ENCODE measurements at places on chromosomes 1 and 21.
A peak's percentile ranks its signal among the peaks of the same experiment; 100 is the strongest.

DNA sequence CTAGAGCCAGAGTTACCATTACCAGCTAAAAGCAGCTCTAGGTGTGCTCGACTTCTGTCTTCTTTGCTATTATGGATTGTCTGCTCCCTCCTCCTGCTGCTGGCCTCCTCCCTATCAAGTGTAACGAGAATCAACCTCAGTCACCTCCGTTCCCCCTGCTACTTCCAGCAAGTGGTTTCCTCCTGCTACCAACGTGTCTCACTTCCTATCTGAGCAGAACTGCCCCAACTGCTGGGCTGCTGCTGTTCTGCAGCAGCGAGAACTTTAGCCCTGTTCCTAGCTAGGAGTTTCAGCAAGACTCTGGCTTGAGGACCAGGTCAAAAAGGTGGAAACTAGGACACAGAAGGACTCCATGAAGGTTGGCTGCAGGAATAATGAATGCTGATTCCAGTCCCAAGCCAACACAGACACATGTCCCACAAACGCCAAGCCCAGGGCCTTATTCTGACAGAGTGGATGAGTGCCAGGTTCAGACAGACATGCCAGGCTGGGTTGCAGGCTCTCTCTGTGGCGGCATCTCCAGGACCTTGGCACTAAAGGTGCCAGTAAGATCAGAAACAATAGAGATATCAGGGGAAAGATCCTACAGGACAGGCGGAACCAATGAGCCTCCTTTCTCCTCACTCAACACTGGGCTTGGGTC, 46.9 kb downstream of the CD34 start:
- no peak for DNase-seq

GRCh38 chr21:46621457-46622182, 13.9 kb upstream of the PRMT2 start:
- DNase-seq = no peak

DNA sequence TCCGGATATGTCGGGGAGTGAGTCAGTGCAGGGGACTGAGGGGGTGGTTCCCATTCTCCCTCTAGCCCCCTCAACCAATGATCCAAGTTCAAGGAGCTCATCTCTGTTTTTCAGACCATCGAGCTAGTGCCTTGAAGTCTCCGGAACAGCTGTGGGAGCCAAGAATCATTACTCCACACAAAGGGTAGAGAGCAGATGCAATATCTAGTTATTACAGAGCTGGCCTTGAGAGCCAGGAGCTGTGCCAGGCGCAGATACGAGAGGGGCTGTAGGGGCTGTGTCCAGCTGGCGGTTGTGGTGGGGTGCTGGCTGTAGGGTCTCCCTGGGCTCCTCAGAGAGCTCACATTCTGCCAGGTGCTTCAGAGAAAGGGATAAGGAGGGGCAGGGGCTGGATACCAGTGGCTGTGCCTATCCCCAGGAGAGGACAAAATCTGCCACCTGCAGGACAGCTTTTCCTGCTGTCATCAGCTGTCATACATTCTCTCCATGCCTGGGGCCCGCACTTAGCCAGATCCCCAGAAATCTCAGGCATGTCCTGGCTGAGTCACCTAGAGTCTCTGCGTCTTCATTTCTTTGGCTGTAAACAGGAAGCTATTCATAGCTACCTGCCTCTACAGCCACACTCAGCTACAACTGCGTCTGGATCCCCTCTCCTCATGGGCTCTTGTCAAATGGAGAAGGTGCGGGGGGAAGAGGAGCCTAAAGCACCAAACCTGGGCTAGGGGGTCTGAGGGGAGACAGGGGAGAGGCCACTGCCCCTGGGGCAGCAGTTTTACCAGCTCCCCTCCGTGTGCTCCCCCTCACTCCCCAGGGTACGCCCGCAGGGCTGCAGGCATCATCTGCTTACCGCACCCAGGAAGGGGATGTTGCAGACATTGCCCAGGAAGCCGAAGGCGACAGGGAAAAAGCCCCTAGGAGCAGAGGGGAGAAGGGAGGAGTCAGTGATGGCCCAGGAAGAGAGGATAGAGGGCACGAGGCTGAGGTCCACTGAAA, 2.4 kb upstream of the KISS1 start:
- DNase-seq = peak; percentile 53

DNA sequence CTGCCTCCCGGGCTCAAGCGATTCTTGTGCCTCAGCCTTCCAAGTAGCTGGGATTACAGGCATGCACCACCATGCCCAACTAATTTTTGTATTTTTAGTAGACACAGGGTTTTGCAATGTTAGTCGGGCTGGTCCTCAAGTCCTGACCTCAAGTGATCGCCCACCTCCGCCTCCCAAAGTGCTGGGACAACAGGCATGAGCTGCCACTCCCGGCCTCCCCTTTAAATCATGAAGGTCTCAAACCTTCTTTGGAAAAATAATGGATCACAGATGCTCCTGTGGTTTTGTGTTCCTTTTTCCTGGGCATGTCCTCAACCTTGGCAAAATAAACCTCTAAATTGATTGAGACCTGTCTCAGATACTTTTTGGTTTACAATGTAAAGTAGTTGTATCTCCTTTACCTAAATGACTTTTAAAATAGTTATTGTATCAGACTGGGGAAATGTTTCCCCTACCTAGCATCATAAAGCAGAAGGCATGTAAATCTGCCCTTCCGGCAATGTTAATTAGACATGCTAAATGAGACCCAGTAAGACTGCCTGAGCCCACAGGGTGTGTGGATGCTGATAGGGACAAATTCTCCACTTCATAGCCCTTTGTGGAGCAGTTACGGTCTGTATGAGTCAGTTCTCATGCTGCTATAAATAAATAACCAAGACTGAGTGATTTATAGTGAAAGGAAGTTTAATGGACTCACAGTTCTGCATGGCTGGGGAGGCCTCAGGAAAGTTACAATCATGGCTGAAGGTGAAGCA, 27.8 kb downstream of the CBR1 start:
- DNase-seq = no peak

DNA sequence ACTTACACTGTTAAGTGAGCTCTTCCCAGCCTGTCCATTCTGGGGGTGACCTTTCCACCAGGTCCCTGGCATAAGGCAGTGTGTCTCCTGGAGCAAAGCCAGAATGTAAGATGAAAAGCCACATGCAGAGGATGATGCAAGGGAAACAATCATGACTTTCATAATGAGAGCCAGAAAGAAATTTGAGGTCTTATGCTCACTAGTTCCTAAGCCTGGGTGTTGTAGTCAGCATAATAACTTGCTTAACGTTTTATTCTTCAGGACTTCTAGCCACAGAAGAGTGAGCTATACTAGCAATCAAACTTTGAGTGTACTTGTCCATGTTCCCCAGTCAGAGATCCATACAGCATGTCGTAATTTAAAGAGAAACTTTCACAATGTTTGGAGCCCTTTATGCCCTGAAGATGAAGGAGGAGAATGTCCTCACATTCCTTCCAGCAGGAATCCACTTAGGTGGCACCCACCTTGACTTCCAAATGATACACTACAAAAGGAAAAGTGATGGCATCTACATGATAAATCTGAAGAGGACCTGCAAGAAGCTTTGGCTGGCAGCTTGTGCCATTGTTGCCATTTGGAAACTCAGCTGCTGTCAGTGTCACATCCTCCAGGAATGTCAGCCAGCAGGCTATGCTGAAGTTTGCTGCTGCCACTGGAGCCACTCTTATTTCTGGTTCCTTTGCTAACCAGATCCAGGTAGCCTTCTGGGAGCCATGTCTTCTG, 60.5 kb upstream of the FOXD3 start:
- no peak for DNase-seq
